ENCODE measurements at places on chromosomes 3 and 15.

DNA sequence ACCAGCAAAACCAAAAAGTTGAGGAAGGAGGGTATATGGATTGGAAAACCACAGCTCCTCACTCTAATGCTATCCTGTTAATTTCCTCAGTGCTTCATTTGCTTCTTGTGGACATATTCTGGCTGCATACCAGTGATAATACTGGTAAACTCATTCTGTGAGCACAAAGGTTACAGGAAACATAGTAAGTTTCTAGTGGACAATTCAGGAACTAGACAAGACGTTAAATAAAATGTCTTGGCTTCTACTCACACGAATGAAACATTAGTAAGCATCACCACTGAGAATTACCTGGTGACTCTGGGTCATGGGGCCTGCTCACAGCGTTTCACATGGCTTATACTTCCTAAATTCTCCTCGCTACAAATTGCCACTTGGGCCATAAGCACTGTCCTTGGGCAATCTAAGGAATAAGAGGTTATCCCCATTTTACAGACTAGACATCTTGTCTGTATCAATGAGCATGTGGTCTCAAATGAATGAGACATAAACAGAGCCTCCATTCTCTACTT, 20.1 kb upstream of the PPIB start:
- no peak for DNase-seq

DNA sequence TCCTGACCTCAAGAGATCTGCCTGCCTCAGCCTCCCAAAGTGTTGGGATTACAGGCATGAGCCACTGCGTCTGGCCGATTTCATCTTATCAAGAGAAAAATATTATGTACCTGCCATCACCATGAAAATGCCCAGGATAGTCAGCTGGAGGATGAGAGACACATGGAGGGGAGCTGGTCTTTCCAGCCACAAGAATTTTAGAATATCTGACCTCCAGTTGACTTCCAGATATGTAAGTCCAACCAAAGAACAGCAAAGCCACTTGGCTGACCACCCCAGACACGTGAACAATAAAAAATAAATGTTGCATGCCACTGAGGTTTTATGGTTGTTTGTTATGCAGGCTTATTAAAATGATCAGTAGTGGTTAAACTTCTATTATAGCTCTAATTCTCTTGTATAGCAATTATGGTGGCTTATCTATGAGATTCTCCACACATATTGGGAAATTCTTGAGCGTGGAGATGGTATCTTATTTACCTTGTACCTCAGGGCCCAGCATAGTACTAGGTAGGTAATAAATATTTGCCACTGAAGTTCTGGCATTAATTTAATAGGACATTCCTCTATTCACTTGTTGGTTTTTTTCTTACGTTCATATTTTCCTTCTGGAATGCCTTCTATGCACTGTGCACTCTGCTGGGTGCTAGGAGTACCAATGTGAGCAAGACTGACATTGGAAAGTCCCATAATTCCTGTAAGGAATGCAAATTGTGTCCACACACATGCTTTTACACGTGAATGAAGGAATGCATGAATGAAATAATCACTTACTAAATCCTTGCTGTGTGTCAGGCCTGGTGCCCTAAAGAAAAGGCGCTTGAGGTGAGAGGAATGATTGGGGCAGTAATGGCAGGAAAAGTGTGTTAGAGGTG, 77.6 kb downstream of the EDEM1 start:
- no peak for DNase-seq

DNA sequence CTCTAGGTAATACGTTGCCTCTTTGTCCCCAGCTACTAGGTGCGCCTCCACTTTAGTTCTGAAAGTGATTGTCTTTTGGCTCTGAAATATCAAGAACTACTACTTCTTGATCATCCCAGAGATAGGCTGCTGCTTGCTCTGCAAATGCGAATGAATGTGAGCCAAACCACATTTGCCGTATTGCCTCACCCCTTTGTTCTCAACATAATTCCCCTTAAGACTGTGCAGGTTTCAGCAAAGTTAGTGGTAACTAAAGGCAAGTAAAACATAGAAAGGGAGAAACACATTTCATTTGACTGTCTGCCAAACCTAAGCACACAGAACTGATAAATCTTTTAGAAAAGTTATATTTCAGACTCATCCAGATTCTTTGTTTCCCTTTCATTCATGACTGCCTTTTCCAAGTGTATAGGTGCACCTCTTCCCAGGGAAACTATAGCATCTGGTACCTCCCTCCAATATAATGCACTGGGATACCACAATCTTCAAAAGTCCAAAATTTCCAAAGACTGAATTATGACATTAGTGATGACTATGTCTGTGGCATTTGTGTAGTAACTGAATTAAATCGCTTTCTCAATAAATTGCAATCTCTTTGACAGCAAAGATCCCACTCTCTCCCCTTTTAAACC, 720.6 kb upstream of the CBLB start:
- DNase-seq = no peak

DNA sequence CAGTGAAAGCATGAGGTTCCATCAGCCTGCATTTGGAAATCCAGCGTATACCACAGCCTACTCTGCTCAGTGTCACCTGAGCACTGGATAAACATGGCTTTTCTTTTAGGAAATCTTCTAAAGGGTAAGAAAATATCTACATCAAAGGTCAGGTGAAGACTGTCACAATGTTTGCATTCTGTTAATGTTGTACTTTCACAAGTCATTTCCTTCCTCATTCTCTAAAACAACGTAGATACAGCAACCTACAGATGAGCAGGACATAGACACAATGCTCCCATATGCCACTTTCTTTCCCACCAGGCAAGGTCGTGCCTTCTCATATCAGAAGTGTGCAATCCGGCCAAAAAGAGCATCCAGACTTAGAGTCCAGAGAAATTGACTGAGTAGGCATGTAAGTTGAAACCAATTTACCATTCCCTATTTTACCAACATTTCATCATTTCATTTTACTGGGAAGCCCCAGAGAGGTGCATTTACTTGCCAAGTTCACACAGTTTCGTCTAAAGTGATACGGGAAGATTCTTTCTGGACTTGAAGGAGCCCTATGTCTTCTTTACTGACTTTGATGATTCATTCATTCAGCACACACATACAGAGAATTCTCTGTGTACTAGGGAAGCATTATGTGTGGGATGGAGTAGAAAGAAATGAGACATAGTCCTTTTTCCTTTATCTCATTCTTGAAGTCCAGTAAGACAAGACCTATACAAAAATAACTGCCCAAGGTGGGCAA, 30.6 kb upstream of the LPP start:
- no peak for DNase-seq

DNA sequence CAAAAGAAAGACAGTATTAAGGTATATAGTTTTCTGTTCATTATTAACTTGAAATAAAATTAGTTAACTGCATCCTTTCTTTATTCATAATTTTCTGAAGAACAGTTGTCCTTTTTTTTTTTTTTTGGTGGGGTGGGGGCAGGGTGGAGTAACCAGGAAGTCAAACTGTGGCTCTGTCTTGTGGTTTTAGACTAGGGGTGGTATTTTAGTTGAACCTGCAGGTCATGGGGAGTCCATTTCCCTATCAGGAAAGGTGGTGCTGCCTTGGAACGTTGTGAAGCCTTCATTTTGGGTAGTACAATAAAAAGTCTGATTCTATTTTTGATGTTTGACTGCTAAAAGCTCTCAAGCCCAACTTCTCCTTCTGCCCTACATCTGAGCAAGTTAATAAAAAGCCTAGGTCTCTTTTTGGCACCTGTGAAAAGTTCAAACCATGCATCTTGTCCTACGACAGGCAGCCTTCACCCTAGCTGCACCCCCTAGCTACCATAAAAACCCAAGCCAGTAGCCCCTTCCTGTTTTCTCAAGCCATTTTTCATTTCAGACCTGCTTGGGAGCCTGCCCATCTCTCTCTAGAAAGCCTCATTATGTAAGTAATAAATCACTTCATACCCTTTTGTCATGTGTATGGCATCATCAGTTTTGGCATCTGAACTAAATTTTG, 31.2 kb upstream of the RIOX2 start:
- no peak for DNase-seq

DNA sequence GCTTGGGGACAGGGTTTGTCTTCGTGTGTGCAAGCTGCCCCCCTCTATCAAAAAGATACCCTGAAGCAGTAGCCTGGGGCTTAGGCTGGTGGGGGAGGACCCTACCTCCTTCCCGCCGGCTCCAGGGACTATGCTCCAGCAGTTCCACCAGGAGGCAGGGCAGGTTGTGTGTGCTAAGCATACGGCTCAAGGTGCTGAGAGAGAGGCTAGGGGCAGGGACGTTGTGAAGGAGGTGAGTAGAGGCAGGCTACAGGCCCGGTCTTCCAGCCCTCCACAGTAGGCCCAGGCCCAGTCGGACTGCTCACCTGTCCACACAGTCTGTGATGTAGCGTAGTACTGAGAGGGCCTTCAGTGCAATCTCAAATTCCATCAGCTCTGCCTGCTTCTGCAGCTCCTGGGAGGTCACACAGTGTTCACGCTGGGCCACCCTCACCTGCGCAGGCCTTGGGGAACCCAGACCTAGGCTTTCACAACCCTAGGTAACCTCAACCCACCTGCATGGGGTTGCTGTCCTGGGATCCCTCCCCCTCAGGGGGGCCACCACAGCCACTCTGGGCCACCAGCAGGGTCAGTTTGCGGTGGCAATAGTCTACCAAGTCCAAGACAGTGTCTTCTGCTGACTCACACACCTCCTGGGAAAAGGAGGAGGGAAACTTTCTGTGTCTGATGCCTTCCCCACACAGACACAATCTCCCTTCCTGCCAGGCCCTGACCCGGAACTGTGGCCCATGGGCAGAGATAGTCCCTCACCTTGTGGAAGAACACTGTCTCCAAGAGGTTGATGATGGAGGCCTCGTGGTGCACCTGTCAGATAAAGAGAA, 2.4 kb upstream of the RASSF1 start:
- DNase-seq = no peak

DNA sequence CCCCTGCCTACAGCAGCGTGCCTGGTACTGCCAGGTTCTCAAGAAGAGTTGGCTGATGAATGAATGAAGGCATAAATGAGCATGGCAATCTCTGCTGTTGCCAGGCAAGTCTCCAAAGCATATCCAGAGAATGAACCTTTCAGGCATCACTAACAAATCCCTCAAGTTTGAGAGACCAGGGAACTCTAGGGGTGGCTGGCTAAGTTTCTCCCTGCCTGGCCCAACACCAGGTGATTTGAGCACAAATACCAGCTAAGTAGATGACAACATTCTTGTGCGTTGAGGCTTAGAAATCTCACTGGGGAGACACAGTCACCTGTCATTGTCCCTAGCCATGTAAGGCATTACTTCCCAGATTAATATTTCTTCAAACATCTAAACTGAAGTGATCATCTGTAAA, 81.4 kb upstream of the PTX3 start:
- no peak for DNase-seq

GRCh38 chr3:127848131-127849129, 26.1 kb upstream of the MGLL start:
- no peak for DNase-seq

- no peak for DNase-seq
Observed at GRCh38 chr3:112794622-112795172, 52.0 kb downstream of the CD200R1L start.

- DNase-seq = no peak
Observed at GRCh38 chr3:4525560-4526223, 32.5 kb downstream of the ITPR1 start.

- peak; percentile 87 for DNase-seq
Observed at GRCh38 chr3:27559835-27560234, 75.7 kb upstream of the SLC4A7 start.

DNA sequence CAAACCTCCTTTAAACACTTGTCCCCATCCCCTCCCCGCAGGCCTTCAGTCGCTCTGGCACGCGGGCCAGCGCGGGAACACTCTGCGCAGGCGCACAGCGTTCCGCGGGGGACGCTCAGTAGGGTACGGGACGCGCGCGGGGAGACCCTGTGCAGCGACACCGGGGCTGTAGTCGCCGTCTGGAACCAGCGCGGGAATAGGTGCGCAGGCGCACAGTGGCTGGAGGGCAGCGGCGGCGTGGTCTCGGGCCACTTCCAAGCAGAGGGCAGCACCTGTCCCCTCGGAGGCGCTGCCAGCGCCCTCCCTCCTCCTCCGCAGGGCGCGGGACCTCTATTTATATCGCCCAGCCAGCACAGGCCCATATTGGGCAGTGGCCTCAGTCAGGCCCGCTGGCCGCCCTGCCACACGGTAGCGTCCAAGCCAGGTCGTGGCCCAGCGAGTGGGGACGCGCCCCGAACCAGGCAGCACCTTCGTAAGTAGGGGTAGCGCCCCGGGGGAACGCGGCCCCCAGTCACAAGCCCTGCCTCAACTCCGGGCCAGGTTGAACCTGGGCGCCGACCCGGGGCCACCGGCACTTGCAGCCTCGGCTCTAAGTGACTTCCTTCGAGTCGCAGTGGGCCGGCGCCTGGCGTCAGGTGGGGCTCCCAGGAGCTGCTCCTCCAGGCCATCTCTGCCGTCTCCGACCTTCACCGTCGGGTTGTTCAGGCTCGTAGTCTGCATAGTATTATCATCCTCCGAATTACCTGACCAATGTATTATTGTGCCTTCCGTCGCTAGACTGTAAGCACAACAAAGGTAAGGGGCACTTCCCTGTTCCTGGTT, at the start of gene KBTBD12:
KBTBD12 (plus strand) TSS at position 118 of the 822 bp plus-strand sequence. CDS start 7,830 bp downstream, outside the sequence.
- DNase-seq = no peak

GRCh38 chr15:31083370-31083780, 18.1 kb downstream of the TRPM1 start:
- DNase-seq = no peak

DNA sequence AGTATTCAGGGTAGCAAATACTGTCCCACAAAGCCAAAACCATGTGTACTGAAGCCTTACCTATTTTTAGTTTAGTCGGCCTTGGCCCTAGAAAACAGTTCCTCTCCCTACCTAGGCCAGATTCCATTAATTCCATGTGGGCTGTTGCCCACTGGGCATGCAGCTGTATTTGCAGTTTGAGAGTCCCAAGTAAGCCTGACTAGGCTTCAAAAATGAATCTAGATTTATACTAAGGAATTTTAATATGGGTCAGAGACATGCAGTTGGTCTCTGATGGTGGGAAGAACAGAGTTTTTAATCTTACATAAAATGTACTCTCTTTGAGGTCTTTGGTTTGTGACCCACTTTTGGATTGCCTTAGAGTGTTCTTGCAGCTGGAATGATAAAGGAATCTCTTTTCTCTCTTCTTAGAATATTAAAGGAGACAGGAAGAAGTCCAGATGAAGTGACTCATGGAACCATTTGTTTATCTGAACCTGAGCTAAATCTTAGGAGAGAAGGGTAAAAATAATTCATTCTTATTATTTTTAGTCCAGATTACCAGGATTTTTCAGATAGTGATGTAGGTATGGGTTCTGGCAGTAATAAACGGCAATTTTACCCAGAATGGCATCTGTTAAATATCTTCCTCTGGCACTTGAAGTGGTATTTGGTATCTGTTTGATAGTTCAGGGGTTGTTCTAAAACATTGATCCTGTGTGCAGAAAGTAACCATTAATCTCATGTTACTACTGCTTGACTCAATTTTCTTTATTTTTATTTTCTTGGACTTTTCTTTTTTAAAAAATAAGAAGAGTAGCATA, 33.8 kb downstream of the GLCE start:
- DNase-seq = no peak
